ENCODE measurements at places on chromosomes 4 and X.
A peak's percentile ranks its signal among the peaks of the same experiment; 100 is the strongest.

GRCh38 chrX:40096395-40097091, 1.2 kb downstream of the BCOR start:
- peak; percentile 53 for DNase-seq

- no peak for DNase-seq
Measured at GRCh38 chrX:20147561-20147960, 5.9 kb upstream of the EIF1AX start.

- no peak for DNase-seq
Measured at GRCh38 chr4:151992332-151993154, 231.7 kb upstream of the GATB start.

GRCh38 chrX:83004012-83004411, 504.1 kb upstream of the POU3F4 start:
- DNase-seq = no peak

GRCh38 chr4:25888781-25889180, 25.2 kb upstream of the SMIM20 start:
- DNase-seq = no peak

DNA sequence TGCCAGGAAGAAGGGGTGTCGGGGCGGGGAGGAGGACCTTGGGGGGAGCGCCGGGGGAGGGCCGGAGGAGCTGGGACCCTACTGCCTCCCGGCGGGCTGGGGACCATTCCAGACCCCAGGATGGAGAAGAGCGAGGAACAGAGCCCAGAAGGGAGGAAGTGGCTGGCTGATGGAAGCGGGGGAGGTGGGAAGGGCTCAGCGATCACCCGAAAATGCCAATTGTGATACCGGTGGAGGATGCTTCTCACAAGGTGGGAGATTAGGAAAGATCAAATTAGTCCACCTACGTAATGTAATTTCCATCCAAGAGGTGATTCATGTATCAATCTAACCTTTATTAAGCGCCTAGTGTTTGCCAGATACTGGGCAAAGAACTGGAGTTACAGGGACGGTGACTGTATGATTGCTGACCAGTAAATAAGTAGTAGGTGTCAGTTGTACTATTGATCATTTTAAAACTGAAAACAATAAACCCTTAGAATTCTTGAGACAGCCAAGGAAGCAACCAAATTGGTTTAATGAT, 452 bp upstream of the RAI2 start:
- no peak for DNase-seq

DNA sequence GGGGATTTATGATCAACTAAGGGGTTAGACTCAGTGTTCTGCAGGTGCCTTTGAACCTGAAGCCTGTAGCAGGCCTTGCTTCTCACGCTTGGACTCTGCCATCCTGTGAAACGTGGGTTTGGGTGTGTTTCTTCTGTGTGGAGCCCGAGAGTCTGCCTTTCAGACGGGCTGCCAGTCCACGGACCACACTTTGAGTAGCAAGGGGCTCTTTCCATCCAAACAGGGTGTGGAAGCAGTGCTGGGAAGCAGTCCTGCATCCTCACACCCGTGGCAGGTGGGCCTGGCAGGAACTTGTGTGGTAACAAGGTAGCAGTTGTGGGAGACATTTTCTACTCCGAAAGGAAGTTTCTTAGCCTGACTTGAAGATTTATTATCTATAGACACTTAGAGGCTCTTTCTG, 22.7 kb downstream of the RGS12 start:
- DNase-seq = no peak

- no peak for DNase-seq
Measured at GRCh38 chrX:110226931-110227330, 91.0 kb downstream of the AMMECR1 start.

All from MM.1S (cell line).